Stimulated activated CD8-positive, alpha-beta memory T cell treated with anti-CD3 and anti-CD28 coated beads, Interleukin-4, amount 100 ng/mL, for 1 hour (primary cell): ENCODE measurements at places on chromosomes 4 and X.

DNA sequence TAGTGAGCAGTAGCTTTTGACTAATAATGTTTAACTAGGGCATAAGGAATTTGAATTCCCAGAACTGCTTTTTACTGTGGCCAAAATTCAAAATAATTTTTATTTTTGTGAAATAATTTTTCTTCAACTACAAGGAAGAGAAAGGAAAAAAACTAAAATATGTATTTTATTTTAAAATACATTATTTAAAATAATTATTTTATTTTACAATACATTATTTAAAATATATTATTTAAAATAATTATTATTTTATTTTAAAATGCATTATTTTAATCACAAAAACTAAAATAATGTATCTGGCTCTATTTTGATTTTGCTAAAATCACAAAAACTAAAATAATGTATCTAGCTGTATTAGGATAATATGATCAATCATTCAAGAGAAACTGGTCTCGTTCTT lies 210.4 kb downstream of the RELL1 start:
- no peak for DNase-seq

GRCh38 chrX:100975212-100975611 lies 5.7 kb downstream of the ARL13A start:
- no peak for DNase-seq

DNA sequence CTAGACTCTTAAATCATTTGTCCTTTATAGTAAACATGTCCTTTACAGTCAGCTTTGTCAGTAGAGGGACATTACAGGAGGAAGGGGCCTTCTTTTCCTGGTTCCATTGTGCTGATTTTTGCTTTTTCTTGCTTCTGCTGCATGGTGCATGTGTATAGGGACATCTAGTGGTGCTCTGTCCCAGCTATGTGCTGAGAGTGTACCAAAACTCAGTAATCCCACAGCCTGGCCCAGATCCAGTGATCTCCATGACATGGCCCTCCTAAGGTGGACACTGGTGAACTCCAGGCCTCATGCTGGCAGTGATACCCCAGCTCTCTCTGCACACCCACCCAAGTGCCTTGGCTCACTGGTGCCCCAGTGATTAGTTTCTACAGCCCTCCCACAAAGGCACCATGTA lies 45.2 kb downstream of the MAGEB17 start:
- DNase-seq = no peak

DNA sequence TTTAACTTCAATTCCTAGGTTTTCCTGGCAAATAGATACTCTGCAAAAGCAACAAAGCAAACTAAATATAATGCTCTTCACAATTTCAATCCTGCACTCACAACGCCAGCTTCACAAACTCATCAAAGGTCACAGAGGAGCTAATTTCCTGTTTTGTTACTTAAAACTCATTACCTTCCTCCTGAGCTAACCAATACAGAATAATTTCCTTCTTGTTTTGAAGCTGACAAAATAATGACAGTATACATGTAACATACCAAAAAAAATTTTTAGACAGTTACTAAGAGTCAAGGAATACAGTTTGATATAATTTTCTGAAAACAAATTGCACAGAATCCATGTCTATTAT lies 17.9 kb downstream of the CNOT6L start:
- DNase-seq = no peak

- DNase-seq = no peak
Measured at GRCh38 chr4:22363036-22363435, 152.8 kb downstream of the ADGRA3 start.

- no peak for DNase-seq
Measured at GRCh38 chrX:45667666-45668065, 467.0 kb upstream of the DIPK2B start.

GRCh38 chr4:149796381-149796780 lies 19.3 kb downstream of the IQCM start:
- no peak for DNase-seq

DNA sequence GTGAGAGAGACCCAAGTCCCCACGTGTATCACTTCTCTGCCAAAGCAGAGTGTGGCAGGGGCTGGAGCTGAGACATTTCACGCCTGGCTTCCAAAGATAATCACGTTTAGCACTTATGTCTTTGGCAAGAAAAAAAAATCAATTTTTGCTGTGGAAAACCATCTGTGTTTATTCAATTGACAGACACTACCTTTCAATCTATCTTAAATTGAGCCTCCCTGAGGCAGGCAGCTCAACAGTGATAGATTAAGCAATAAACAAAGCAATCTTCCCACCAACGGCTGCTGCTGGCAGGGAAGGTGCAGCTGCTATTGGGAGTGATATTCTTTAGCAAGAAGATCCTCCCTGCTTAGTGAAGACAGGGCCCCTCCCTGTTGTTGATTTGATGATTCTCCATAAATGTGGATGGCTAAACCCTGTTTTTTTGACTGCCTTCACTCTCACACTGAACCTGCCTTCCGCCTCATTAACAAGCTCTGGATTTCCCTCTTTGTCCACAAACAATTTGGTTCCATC lies 11.6 kb upstream of the MAGEB17 start:
- no peak for DNase-seq
